Stimulated activated CD4-positive, alpha-beta T cell treated with anti-CD3 and anti-CD28 coated beads, Interleukin-1b, Interleukin-23, amount 100 ng/mL, for 4 hours (primary cell): ENCODE measurements at places on chromosomes 3 and 15.

DNA sequence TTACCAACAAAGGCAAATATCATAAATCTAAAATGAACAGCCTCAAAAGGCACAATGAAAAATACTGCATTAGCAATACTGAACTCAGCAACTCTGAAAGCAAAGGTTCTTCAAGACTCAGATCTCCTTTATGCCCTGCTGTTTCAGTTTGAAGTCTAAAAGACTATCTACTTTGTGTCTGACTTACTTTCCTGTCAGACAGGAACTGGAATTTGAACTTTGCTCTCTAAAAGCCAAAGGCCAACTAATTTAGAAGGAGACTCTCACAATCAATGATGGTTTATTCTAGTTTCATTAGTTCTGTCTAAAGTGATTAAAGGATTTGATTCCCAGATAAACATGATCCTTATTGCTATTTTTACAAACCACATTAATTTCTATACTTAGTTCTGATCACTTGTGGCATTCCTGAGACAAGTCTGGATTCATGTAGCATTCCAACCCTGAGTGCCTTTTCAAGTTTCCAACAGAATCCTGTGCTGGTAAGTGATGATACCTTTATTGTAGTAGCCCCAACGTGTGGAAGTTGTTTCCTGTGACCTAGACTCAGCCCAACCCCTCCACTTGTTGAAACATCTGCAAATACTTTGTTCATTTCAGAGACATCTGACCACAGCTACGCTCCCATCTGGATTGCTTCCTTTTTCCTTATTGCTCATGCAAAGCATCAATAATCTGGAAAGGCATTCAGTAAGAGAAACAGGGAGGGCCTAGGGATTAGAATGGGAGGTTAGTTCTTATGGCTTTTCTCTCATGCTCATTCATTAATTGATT, 14.9 kb upstream of the LEKR1 start:
- no peak for DNase-seq

GRCh38 chr15:62150445-62150844, 14.6 kb downstream of the C2CD4B start:
- no peak for DNase-seq

- no peak for DNase-seq
Measured at GRCh38 chr3:98761643-98762229, 1.4 kb upstream of the ST3GAL6 start.

- DNase-seq, result no peak
Measured at GRCh38 chr3:35224565-35225295, 414.6 kb upstream of the ARPP21 start.

- no peak for DNase-seq
Measured at GRCh38 chr3:13274125-13274524, 146.0 kb downstream of the NUP210 start.

DNA sequence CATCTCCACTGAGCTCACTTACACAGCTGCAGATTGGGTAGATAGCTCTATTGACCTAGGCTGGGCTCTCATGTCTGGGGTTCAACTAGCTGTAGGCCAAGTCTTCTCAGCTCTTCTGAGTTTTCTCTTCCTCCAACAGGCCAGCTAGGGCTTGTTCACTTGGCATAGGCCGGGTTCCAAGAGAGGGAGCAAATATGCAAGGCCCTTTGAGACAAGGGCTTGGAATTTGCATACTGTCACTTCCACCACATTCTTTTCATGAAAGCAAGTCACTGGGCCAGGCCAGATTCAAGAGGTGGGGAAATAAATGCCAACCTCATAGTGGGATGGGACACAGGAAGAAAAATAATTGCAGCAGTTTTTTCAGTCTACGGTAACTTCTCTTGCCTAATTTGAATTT, 25.2 kb downstream of the PIGB start:
- DNase-seq, result no peak

GRCh38 chr15:77901251-77901881, 176.1 kb downstream of the TBC1D2B start:
- DNase-seq, result no peak

- DNase-seq, result no peak
Measured at GRCh38 chr15:68206711-68207151, 1.6 kb upstream of the CALML4 start.

GRCh38 chr3:181362378-181362777, 349.3 kb upstream of the SOX2 start:
- no peak for DNase-seq

- no peak for DNase-seq
Measured at GRCh38 chr3:176632925-176633324, 564.4 kb downstream of the TBL1XR1 start.

GRCh38 chr3:25472731-25473130, 44.7 kb downstream of the RARB start:
- no peak for DNase-seq

DNA sequence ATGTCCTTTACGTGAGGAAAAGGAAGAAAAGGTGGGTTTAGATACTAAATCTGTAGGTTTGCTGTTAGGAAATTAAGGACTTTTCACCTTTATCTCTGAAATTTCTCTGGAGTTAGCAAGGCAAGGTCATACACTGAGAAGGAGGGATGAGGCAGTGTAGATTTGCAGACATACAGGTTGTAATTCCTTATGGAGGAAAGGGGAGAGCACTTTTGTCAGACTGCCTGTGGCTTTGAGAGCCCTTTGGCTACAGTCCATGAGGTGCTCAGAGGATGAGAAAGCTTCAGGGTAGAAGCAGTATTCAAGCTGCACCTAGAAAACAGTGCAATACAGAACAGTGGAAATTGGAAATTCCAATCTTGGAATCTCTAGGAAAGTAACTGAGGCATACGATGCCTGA, 8.3 kb downstream of the RPL14 start:
- DNase-seq, result no peak

GRCh38 chr3:72317491-72317890, 530.8 kb downstream of the SHQ1 start:
- DNase-seq, result no peak

DNA sequence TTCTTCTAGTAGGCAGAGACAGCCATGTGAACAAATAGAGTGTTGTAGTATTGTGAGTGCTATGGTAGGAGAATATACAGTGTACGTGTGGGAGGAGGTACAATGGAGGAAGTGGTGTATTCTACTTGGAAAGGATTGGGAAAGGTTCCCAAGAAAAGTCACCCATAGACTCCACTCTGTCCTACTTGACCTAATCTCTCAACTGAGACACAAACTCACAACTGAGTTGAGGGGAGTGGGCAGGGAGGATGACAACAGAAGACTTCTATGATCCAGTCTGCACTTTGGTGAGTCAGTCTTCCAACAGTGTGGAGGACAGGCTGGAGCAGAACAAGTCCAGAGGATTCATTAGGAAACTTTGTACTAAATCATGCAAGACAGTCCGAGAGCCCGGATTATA, 28.8 kb upstream of the AQP9 start:
- no peak for DNase-seq

GRCh38 chr15:82571722-82572222, 31.5 kb upstream of the RPS17 start:
- DNase-seq, result no peak

DNA sequence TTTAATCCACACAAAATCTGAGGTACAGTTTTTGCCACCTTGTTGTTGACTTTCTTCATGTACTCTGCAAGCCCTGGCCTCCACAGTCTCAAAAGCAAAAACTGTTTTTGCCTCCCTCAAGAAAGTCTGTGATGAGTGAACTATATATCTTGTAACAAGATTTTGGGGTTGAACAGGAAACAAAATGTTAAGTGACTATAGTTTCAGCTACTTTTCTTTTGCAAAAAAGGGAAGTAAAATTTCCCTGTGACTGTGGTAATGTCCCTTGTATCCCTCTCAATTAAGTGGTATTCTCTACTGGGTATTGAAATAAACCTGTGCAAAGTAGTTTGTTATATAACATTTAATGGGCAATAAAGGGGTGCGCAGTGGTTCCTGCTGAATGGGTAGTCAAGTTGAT, 21.3 kb upstream of the SCAANT1 start:
- no peak for DNase-seq

DNA sequence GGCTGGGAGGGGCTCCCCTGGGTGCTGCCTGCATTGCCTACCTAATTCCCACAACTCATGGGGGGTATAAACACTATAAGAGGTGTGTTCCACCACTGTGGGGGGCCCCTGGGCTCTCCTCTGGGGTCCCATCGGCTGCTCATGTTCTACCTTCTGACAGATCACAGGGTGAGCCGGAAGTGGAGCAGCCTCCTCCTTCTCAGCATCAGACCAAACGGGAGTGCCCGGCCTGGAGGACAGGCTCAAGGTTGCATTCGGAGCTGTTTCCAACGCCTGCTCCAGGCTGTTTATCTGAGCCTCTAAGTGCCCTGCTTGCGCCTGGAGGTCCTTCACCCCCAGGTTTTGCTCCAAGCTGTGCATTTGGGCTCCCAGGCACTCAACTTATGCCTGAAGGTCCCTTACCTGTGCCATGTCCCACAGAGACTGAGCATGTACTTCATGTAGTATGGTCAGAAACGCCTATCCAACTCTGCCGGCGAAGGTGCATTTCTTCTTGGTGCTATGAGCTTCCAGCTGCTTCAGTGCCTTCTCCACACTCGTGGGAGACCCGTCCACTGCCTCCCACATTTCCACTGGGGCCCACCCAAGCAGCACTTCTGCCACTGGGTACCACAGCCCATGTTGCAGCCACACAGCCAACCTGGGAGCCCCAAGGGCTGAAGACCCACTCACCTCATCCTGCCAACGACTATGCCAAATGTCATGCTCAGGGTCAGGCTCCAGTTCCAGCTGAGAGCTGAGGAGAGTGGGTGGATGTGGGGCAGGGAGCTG, 232.1 kb downstream of the IGSF11 start:
- DNase-seq, result no peak

- DNase-seq, result no peak
Measured at GRCh38 chr3:23668430-23668904, 137.3 kb upstream of the UBE2E1 start.

GRCh38 chr3:180409170-180409569, 192.8 kb upstream of the TTC14 start:
- DNase-seq, result no peak

DNA sequence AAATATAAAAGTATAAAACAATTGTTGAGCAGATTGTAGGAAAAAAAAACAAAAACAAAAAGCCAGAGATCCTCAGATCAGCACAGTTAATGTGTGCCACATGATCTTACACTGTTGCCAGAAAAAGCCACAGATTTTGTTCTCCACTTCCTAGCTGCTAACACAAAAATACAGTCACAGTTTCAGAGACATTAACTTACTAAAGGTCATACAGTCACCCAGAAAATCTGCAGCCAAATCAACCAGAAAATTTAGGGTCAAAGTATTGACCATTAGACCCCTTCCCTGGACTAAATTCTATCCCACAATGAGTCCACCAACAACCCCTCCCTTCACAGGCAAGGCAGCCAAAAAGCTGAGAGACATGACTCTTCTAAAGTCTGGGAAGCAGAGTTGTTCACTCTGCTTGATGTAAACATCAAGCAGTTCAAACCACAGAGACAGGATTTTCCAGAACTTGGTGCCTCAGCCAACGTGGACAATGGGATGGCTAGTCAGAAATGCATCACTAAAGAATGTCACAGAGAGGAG, 59.1 kb downstream of the SST start:
- no peak for DNase-seq

- no peak for DNase-seq
Measured at GRCh38 chr3:196889844-196890708, 22.4 kb downstream of the SENP5 start.

DNA sequence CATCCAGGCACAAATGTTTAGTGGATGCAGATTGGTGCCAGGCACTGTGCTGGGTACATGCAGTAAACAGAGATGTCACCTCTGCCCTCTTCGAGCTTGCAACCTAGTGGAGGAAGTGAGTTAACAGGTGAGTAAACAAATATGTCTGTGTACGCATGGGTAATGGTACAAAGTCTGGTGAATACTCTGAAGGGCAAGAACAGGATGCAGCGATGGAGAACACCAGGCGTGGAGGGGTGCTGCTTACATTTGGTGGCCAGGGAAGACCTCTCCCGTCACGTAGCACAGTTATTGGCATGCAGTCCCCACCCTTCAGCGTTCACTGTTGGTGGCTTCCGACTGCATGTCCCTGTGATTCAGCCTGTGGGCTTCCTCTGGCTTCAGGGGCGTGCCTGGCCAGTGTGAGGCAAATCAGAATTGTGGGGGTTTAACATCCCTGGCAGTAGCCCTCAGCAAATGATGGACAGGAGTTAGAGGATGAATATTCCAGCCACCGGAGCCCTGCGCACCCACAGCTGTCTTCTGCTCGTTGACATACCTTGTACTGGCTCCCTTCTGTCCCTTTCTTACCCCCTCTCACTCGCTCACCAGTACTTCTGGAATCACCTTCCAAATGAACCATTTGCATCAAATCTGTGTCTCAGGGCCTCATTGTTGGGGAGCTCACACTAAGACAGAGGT, 9.1 kb upstream of the HDAC11 start:
- DNase-seq, result no peak

DNA sequence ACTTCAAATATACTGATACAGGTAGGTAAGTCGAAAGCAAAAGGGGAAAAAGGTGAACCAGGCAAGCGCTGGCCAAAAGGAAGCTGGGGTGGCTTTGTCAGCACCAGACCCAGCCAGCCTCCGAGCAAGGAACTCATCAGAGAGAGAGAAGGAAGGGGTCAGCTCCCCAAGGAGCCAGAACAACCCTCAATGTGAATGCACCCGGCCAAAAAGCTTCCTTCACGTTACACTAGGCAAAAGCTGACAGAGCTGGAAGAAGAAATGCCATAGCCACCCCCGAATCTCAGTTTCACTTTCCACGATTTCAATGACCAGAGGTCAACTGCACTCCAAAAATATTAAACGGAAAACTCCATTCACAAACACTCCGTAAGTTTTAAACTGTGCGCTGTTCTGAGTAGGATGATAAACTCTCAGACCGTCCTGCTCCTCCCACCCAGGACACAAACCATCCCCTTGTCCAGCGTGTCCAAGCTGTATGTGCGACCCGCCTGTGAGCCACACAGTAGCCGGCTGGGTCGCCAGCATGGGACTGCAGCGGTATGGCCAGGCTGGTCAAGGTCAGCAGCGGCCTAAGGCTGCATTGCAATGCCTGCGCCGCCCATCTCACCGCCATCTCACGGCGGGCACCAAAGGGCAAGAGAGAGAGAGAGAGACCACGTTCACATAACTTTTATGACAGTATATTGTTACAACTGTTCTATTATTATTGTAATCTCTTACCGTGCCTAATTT, 29.7 kb downstream of the CYFIP1 start:
- no peak for DNase-seq

GRCh38 chr3:42102571-42102970, 11.4 kb downstream of the TRAK1 start:
- no peak for DNase-seq

- DNase-seq, result no peak
Measured at GRCh38 chr3:187828579-187829452, 83.5 kb upstream of the BCL6 start.

- no peak for DNase-seq
Measured at GRCh38 chr3:78870484-78870883, 897.3 kb downstream of the ROBO1 start.

- DNase-seq, result no peak
Measured at GRCh38 chr3:17967953-17968607, 225.6 kb upstream of the TBC1D5 start.

DNA sequence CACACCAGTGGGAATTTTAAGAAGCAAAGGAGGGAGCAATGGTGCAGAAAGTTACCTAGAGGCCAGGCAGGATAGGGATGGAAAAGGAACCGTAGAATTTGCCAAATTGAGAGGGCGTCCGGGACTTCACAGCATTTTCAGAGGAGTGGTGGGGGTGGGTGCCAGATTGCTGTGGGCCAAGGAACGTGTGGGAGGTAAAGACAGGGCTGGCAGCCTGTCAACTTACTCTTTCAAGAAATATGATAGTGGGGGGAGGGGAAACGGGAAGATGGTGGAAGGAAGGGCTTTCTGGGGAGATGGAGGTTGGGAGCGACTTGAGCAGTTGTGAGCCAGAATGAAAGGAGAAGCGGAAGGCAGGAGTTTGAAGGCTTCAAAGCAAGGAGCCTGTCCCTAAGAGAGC, 1.4 kb upstream of the SLC6A11 start:
- no peak for DNase-seq
